ENCODE measurements at places on chromosomes 7 and 10.

DNA sequence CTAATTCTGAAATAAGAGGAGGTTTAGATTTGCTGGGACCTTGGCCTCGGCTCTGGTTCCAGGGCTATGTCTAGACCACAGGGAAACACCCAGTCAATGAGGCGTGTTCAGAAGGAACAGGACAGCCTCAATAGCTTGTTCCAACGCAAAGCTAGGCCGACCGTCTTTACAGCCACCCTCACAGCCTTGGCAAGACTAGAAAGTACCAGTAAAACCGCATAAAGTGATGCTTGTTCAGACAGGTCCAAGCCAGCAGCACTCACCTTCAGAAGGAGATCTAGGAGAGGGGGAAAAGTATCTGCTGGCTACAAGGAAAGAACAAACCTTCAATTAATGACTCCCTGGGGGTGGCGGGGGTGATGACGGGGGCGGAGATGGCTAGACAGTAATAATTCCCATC, 50.1 kb upstream of the LMTK2 start:
- no peak for DNase-seq

- no peak for DNase-seq
Measured at GRCh38 chr10:89171263-89171872, 35.7 kb downstream of the CH25H start.

DNA sequence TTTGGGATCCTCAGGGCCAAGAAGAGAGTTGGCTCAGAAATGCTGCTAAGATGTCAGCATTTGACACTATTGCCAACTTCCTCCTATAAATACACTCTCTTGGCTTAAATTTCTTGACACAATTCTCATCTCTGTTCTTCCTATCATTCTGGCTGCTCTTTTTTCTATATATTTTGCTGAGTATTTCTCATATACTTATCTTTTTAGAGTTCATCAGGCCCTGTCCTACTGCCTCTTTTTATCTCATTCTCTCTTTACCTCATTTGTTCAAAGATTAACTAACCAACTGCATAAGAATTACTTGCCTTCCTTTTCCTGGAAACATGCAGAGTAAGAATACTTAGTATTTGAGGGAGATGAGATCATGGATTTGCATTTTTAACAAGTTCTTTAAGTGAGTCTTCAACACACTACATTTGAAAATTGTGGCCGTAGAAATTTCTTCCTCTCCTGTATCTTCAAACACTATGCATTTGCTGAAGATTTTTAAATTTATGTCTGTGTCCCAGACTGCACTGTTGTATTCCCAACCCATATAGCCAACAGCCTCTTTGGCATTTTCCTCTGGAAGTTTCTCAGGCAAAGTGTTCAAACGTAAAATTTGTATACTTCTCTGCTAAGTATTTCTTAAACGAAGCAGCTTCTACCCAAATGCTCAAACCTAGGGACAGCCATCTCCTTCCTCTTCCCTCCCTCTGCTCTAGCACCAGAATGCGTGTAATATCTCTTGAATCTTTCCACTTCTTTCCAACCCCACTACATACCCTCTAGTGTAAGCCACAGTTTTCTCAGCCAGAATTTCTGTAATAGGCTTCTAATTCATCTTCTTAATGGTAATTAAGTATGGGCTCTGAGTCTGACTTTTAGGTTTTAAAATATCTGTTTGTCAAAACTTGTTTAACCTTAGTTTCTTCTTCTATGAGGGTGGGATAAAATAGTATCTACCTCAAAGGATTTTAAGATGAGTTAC, 35.5 kb downstream of the ARL4A start:
- no peak for DNase-seq

- DNase-seq = peak; percentile 51
Measured at GRCh38 chr10:70115948-70116682, 16.5 kb downstream of the AIFM2 start.

DNA sequence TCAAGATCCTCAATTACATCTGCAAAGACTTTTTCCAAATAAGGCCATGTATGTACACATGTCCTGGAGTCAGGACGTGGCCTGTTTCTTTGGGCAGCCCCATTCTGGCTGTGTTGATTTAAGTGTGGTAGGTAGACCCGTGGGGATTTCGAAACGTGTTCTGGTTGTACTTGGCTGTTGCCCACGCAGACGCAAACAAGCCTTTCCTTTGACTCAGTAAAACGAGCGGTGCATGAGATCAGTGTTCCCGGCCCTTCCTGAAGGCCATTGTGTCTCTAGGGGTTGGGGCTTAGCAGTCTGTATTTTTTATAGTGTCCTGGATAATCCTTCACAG, 64.8 kb upstream of the DNAJB6 start:
- no peak for DNase-seq

GRCh38 chr7:118183428-118183785, 557 bp upstream of the LSM8 start:
- no peak for DNase-seq

DNA sequence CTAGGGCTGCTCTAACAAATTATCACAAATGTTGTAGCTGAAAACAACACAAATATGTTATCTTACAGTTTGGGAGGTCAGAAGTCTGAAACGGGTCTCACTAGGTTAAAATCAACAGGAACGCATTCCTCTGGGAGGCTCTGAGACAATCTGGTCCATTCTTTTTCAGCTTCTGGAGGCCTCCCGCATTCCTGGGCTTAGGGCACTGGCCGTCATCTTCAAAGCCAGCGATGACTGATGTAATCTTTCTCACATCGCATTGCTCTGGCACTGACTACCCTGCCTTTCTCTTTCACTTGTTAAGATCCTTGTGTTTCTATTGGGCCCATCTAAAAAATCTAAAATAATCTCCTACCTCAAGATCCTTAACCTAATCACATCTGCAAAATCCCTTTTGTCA, 1071.5 kb upstream of the C7orf33 start:
- DNase-seq = no peak

- DNase-seq = no peak
Measured at GRCh38 chr7:27175626-27176523, 1.8 kb upstream of the HOXA10 start.

DNA sequence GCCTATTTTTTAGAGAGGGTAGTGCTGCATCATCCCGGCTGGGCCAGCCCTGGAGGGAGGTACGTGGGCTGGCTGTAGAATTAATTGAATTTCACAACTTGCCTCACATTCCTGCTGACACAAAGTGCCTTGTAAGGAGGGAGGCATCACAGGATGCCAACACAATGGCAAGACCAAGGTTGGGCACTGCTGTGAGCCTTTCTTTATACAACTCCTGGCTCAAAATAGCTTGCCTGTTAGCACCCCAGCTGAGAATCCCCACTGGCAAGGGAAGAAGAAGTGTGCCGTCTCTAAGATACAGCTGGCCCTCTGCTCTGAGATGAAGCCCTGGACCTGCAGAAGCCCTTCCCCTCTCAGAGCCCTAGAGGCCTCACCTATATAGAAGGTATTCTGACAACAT, 873.9 kb downstream of the GRID1 start:
- DNase-seq = no peak

GRCh38 chr7:30880941-30881340, 30.7 kb upstream of the AQP1 start:
- no peak for DNase-seq

DNA sequence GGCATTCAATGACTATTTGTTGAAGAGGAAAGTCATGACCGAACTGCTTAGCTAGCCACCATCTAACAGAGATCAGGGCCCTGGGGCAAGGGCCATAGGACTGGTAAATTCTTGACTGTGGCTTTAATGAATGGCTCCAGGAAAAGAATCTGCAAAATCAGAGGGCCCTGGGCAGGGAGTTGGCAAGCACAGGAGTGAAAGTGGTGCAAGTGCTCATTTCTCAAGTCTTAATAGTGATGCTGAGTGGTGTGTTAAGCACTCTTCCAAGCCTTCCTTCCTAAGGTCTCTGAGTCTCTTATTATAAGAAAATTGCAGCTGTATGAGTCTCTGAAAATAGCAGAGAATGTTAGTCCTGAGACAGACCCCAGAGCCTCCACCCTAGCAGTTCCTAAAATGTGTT, 46.3 kb upstream of the EGR2 start:
- no peak for DNase-seq

DNA sequence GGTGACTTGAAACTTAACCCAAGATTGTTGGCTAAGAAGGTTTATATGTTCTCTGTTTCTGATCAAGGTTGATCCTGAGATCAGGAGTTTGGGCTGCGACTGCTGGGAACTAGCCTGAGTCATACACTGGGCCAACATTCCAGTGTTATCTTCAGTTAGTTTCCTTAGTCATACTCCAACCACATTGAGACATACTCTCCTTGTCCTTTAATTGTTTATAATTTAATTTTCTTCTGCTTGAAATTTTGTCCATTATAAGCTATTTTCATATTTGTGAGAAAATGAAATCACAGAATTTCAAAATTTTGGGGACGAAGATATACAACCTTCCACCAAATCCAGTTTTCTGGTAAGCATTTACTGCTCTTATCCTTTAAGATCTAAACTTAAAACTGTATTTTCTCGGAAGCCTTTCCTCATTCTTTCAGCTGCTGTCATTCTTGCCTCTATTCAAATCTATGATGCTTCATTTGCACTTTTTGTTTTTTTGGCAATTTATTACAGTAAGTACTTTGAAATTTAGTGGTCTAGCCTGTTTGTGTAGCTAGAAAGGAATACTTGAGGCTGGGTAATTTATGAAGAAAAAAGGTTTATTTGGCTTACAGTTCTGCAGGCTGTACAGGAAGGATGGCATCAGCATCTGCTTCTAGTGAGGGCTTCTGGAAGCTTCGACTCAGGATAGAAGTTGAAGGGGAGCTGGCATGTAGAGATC, 63.4 kb upstream of the POT1 start:
- DNase-seq = no peak

GRCh38 chr7:17546189-17546588, 247.7 kb downstream of the AHR start:
- DNase-seq = no peak

DNA sequence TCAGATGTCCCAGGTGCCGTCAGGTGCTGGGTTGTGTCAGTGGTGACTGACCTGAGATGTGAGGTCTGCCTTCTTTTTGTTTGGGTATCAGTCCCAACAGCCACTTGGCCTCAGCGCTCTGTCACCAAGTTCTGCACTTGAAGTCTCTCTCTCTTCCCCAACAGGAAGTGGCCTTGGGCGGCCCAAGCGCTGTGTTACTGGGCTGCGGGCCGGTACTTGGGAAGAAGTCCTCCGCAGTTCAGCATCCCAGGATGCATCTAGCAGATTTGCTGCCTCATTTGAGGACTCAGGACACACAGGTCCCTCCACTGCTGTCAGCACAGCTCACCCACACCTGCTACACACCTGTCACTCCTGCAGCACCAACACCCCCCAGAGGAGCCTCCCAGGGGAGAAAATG, 40.1 kb downstream of the LYZL2 start:
- DNase-seq = no peak

- no peak for DNase-seq
Measured at GRCh38 chr10:19577807-19578206, 238.4 kb upstream of the PLXDC2 start.

DNA sequence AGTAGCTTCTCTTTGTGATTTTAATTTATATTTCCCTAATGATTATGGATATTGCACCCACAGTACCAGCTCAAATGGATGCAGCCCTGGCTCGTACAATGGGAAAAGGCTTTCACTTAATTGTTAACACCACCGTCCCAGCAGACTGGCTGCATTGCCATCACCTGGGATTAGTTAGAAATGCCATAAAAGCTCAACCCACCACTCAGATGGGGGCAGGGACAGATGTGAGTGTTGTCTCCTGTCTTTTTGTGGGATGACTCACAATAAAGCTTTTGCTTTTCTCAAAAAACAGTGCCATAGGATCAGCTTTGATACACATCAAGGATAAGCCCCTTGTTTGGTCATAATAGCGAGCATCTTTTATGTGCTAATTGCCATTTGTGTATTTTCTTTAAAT, 729.1 kb downstream of the TNS3 start:
- no peak for DNase-seq

- DNase-seq = no peak
Measured at GRCh38 chr7:139725077-139725476, 52.7 kb downstream of the HIPK2 start.

GRCh38 chr7:98935811-98936210, 57.5 kb downstream of the TRRAP start:
- no peak for DNase-seq

GRCh38 chr7:33477719-33478480, 348.5 kb downstream of the BBS9 start:
- DNase-seq = no peak

GRCh38 chr10:110304394-110304779, 333 bp downstream of the SMNDC1 start:
- DNase-seq = no peak

DNA sequence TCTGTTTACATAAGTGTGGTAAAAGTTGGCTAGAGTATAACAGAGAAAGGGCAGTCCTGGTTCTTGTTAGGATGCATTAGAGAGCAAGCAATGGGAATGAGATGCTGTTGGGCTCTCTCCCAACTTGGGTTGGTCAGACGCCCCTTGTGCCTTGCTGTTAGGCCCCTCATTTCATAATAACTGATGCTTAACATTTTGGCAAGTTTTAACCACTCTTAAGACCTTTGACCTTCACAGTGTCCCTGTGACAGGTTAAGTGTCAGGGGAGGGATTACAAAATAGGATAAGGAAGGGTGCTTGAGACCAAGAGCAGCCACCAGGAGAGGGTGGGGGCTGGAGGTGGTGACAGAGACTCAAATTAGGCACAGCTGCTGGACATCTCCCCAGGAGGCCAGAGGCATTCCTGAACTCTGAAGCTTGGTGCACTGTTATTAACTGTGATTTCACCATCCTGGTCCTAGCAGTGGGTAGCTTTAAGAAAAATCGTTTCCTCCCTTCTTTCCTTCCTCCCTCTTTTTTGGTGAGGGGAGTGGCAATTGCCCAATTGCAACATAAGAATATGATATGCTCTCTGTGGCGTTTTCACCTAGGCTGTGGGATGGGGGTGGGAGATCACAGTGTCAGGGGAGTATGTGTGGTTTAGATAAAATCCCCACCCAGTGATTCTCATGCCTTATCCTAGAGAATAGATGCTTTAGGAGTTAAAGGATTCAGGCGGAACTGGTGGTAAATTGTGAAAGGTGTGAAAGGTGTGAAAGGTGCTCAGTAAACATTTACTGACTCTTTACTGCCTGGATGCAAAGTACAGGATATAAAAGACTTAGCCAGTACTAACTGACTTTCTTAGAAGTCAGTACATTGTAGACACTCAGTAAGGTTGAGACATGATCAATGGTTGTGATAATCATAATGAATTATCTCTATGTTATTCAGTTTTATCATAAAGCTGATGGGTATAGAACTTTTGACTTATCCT, 270.5 kb downstream of the BICC1 start:
- DNase-seq = no peak

Measured in NCI-H2081 (cell line).